ENCODE measurements at places on chromosomes 13 and 19.

DNA sequence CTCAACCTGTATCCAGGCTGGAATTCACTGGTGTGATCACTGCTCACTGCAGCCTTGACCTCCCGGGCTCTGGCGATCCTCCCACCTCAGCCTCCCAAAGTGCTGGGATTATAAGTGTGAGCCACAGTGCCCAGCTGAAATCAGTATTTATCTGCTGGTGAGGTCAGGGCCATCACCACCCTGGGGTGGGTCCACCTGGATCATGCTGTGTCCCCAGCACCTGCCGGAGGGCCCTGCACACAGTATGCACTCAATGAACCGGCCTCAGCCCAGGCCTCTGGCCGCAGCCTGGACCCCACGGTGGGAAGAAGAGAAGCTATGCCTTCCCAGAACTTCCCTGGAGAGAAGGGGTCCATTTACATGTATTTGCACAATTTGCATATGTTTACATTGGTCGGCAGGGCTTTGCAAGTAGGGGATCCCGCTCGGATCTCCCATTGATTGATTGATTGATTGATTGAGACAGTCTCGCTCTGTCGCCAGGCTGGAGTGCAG, 2.6 kb upstream of the SLC5A5 start:
- no peak for DNase-seq

DNA sequence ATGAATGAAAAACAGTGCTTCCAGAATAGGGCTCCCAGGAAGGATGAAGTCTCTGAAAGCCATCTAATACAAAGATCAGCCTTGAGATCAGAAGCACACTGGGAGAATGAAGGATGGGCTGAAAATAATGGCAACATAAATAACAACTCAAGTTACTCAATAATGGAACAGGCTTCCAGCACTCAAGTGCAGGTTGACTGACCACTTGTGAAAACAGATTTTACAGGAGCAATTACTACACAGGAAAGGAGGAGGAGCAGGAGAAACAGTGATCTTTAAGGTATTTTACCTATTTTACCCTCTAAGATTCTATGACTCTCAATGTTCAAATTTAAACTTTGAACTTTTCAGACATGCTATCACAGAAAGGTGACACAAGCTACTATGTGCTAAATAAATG, 106.0 kb downstream of the USP12 start:
- no peak for DNase-seq

GRCh38 chr13:38630780-38631179, 56.1 kb upstream of the FREM2 start:
- DNase-seq = no peak

DNA sequence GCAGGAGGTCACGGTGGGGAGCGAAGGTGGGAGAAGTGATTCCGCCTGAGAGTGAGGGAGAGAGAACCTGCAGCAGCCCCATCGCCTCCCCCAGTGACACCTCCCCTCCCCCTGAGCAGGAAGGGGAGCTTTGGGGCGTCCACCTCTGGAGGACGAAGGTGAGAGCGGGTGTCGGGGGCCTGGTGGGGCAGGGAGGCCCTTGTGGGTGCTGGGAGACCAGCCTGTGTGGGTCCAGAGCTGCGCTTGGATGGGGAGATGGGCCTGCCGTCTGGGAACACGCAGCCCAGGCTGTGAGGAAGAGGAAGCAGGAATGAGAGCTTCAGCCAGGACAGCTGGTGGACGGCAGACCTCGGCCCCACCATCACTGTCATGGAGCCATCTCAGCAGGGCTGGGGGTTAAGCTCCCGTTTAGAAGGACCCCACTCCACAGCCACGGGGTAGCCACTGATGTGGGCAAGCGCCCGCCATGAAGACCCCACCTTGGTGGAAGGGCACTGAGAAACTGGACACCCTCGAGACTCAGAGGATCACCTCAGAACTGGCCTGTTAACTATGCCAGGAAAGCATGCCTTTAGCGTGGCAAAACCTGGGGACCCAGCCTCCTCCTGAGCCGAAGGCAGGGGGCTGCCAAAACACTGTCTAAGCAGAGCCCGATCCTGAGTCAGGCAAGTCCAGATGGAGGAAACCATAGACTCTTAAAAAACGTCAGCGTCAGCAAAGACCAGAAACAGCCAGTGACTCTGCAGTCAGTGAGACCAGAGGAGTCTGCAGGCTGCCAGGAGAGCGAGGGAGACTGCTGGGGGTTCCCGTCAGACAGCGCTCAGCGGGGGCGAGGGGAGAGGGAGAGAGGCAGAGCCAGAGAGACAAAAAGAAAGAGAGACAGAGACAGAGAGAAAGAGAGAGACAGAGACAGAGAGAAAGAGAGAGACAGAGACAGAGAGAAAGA, 6.4 kb upstream of the PROZ start:
- DNase-seq = no peak

DNA sequence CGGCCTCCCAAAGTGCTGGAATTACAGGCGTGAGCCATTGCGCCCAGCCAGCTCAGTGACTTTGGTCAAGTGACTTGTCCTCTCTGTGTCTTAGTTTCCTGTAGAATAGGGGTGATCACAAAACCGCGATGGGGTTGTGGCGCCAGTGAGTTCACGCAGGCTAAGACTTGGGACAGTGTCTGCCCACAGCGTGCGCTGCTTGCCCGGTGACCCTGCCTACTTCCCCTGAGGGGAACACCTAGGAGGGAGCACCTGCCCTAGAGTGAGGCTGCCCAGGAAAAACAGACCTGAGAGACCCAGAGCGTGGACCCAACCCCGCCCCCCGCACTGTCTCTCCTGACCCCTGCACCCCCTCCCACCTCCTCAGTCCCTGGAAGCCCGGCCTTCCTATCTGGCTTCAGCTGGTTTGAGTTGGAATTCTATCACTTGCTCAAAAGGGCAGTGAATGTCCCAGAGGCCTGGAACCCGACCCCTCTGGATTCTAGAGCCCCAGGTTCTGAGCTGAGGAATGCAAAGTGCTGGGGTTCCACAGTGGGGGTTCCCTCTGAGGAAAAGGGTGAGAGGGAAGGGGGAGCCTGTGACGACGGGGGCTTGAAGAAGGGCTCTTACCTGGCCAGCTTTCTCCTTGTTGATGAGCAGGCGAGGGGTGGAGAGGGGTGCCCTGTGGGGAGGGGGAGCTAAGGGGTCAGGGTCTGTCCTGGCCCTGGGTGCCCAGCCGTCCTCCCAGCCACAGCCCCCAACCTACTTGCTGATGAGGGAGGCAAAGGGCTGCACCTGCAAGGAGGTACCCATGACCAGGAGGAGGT, 2.2 kb upstream of the RINL start:
- DNase-seq = no peak

GRCh38 chr13:40671956-40672764, 5.7 kb upstream of the FOXO1 start:
- DNase-seq = no peak

GRCh38 chr19:19860756-19861390, 4.8 kb upstream of the ZNF253 start:
- peak; percentile 62 for DNase-seq

- DNase-seq = no peak
These were observed 9.0 kb downstream of the GCDH start for GRCh38 chr19:12899891-12900518.

DNA sequence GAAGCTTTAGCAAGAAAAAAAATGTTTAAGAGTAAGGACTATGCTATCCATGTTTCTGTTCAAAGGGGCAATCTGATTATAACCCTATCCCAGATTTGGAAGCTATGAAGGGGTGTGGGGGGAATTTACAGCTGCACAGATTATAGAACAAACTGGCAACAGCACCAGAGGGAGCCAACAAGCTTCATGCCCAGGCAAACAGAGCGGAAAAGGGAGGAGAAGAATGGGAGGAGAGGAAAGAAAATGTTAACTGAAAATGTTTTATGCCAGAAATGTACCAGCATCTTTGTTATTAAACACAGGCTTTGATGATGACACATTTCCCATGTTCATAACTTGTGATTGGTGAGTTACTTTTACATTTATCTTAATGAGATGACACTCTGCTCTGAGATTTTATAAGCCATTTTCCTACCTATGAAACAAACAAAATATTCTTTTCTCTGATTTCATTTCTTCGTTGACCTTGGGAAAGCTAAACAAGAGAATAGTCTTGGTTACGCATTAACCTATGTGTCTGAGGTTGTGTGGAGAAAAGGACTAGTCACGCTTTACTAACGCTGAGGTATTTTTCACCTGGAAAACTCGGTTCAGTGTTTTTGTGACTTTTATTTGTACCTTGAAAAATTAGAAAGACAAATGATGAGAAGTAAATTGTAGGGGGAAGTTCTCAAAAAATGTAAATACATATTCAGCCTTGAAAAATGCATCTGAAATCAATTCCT, 235.8 kb upstream of the MIR17HG start:
- DNase-seq = no peak

- DNase-seq = no peak
These were observed 1.3 kb upstream of the TDRD12 start for GRCh38 chr19:32718286-32718685.

Measured in T follicular helper cell (primary cell).